Chondrocyte (in vitro differentiated cells): ENCODE measurements at places on chromosomes 7 and 10. TPM values are rescaled to one million over a fixed set of nuclear protein-coding genes. Genes with fewer than 3 reads are reported as not detected.
A peak's percentile ranks its signal among the peaks of the same experiment; 100 is the strongest.

GRCh38 chr7:41873741-41874140, 170.9 kb upstream of the INHBA start:
- no peaks in the 10 kb centered on the region for H3K36me3 ChIP-seq
- H3K4me1 ChIP-seq = peaks cover 45% of the 10 kb centered on the region
- H3K4me3 ChIP-seq = no peak overlapping the region

GRCh38 chr7:153584132-153584531, 468.1 kb upstream of the DPP6 start:
- no peaks in the 10 kb centered on the region for H3K27me3 ChIP-seq
- H3K4me1 ChIP-seq = no peaks in the 10 kb centered on the region
- H3K27ac ChIP-seq = no peak overlapping the region
- DNase-seq = no peak
- no peak overlapping the region for H3K4me3 ChIP-seq
- no peaks in the 10 kb centered on the region for H3K36me3 ChIP-seq

GRCh38 chr10:118115701-118116100, 69.0 kb upstream of the RAB11FIP2 start:
- no peak for DNase-seq
- H3K27ac ChIP-seq = no peak overlapping the region
- H3K27me3 ChIP-seq = peaks cover 3% of the 10 kb centered on the region
- no peak overlapping the region for H3K4me3 ChIP-seq
- H3K36me3 ChIP-seq = no peaks in the 10 kb centered on the region

GRCh38 chr7:132509643-132510042, 66.6 kb downstream of the PLXNA4 start:
- no peak overlapping the region for H3K27ac ChIP-seq
- H3K36me3 ChIP-seq = peaks cover 11% of the 10 kb centered on the region
- no peaks in the 10 kb centered on the region for H3K27me3 ChIP-seq
- no peak overlapping the region for H3K4me3 ChIP-seq

GRCh38 chr10:97831259-97831658, 18.4 kb upstream of the GOLGA7B start:
- no peak overlapping the region for H3K27ac ChIP-seq
- H3K36me3 ChIP-seq = peaks cover under 1% of the 10 kb centered on the region
- peaks cover 25% of the 10 kb centered on the region for H3K4me1 ChIP-seq
- H3K27me3 ChIP-seq = peaks cover 32% of the 10 kb centered on the region
- H3K4me3 ChIP-seq = no peak overlapping the region

- H3K4me1 ChIP-seq = peaks cover 60% of the 10 kb centered on the region
- peak; percentile 48 for DNase-seq
- H3K36me3 ChIP-seq = peaks cover 7% of the 10 kb centered on the region
- peaks cover 2% of the 10 kb centered on the region for H3K27me3 ChIP-seq
Measured at GRCh38 chr10:123998197-123999141, 94.9 kb downstream of the CHST15 start.

DNA sequence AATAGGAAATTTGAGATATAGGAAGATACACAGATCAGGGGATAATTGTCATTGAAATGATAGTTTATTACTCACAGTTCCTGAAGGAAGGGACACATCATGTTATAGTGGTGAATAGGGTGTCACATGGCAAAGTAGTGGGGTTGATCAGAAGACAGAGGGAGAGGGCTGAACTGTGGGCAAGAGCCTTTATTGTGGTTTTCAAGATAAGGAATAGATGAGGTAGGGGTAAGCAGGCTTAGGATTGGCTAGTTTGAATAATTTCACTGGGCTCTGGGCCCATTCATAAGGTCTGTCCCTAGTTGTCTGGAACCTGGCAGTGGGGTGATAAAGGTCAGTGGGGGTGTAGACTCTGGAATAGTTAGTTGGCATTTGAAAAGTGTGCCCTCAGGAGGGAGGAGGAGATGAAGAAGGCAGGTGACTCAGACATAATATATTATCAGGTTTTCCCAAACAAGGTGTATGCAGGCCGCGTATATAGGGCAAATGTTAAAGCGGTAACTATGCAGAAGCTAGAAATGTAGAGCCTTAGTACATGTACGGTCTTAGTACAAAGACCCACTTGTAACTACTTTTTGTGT, 18.5 kb downstream of the FGL2 start:
- no peak overlapping the region for H3K27ac ChIP-seq
- no peaks in the 10 kb centered on the region for H3K27me3 ChIP-seq
- peaks cover 28% of the 10 kb centered on the region for H3K4me1 ChIP-seq
- no peak for DNase-seq
- H3K4me3 ChIP-seq = no peak overlapping the region

DNA sequence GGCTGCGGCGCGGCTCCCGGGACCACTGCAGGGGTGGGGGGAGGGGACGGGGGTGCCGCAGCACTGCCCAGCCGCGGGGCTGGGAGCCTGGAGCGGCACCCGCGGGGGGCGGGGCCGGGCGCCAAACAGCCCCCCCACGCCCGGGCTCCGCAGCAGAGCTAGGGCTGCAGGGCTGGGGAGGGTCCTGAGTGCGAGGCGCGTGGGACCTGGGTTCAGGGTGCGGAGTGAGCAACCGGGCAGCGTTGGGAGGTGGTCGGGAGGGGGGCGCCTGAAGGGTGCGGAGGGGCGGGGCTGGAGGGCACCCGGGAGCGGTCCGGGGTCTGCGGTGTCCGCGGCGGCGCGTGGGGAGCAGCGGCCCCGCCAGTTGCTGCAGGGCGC, 528 bp downstream of the CAMK2G start:
- no peaks in the 10 kb centered on the region for H3K27me3 ChIP-seq
- peaks cover 12% of the 10 kb centered on the region for H3K36me3 ChIP-seq
- no peak overlapping the region for H3K27ac ChIP-seq
- H3K4me3 ChIP-seq = peak overlapping the region; percentile 66
- DNase-seq = no peak
- H3K4me1 ChIP-seq = peaks cover 34% of the 10 kb centered on the region

GRCh38 chr7:28466341-28466740, 54.0 kb downstream of the CREB5 start:
- DNase-seq = no peak
- no peaks in the 10 kb centered on the region for H3K4me1 ChIP-seq
- H3K36me3 ChIP-seq = peaks cover 2% of the 10 kb centered on the region
- H3K27ac ChIP-seq = no peak overlapping the region

GRCh38 chr7:130393101-130393561, 12.8 kb downstream of the CPA1 start:
- H3K4me1 ChIP-seq = peaks cover 52% of the 10 kb centered on the region
- DNase-seq = no peak
- H3K4me3 ChIP-seq = no peak overlapping the region
- no peaks in the 10 kb centered on the region for H3K36me3 ChIP-seq

DNA sequence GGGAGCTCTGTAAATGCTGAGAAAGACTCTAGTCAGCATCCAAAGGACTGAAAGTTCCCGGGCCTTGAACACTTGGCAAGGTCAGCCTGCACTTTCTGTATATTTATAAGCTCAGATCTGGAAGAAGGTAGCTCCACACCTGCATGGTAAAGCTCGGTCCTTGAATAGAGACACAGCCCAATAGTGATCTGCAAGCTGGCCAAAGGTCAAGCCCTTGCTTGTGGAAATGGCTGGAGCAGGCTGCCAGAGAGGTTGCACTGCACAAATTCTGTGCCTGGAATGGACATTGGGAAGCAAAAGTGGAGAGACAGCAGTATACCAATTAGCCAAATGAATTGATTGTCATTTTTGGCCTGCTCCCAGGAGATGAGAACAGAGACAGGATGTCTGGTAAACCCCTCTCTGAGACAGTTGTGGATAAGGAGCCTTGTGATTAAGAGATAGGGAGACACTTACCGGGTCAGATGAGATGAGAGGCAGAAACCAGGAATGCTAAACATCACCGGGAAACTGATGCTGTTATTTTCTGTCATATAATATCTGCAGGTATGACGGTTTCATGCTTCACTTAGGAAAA, 8.0 kb upstream of the FRA10AC1 start:
- no peak for DNase-seq
- no peak overlapping the region for H3K27ac ChIP-seq
- no peaks in the 10 kb centered on the region for H3K36me3 ChIP-seq
- H3K4me1 ChIP-seq = peaks cover 4% of the 10 kb centered on the region
- no peaks in the 10 kb centered on the region for H3K27me3 ChIP-seq

Gene ZNRF2
- total RNA-seq = 4.8 to 5.3 TPM (median 5.1 TPM) in 3 replicates

Gene SLC18A2
- not detected in 3 replicates for total RNA-seq

Gene FKBP6
- total RNA-seq = not detected in 3 replicates

Gene HABP2
- total RNA-seq = not detected in 3 replicates

Gene WIPF3
- total RNA-seq = 0.10 to 0.65 TPM (median 0.51 TPM) in 3 replicates

Gene STEAP2
- 0.20 TPM in 1 of 3 replicates, not detected in the others for total RNA-seq

Gene AKR1C4
- not detected in 3 replicates for total RNA-seq
